ENCODE measurements at places on chromosomes 16 and 17.

DNA sequence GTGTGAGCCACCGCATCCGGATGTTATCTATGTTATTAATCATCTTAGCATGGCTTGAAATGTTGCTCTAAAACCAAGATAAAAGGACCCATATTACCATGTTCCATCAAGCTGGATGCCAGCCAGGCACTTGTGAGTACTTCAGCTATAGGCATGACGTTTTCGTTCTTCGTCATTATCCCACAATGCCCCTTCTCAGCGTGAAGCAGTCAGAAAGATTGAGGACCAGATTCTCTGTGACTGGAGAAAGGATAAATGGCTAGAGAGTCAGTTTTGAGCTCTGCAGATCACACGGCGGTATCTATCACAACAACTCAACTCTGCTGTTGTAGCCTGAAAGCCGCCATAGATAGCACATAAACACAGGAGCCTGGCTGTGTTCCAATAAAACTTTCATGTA lies 29.8 kb upstream of the LCMT1 start:
- no peak for DNase-seq

GRCh38 chr16:49269201-49269600 lies 12.4 kb downstream of the CBLN1 start:
- no peak for DNase-seq

- no peak for DNase-seq
These were observed 16.7 kb downstream of the C17orf67 start for GRCh38 chr17:56817066-56817465.

- no peak for DNase-seq
These were observed 3.5 kb upstream of the ARHGAP27 start for GRCh38 chr17:45436161-45436560.

DNA sequence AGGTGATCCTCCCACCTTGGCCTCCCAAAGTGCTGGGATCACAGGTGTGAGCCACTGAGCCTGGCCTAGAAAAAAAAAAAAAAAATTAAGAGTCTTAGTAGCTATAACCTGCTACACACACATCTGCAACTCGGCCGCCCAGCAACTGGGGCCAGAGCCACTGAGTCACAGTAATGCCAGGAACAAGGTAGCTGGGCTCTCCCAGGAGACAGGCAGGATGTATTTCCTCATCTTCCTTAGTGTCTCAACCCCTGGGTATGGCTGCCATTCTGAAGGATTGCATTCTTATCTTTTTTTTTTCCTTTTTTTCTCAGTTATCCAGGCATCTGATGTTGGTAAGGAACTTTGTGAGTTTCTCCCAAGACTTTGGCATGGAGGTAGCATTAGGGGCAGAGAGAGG lies 7.1 kb upstream of the PSMD3 start:
- DNase-seq = no peak

DNA sequence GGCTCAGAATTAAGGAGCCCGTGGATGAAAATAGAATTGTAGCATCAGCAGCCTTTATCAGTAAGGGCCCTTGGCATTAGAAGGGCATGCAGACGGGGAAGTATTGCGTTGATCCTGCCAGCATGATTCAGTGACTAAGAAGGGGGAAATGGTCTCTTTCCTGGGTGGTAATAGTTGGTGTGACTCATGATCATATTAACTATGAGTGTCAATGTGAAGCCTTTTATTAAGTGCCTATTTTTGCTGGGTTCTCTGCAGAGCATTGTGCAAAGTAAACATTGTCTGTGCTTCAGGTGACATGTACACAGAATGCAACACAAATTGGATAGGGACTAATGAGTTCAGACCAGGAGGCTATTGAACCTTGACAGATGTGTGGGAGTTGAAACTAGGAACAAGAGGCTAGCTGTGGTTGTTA lies 24.5 kb downstream of the RCVRN start:
- no peak for DNase-seq

GRCh38 chr17:65064452-65065019 lies 8.0 kb upstream of the GNA13 start:
- no peak for DNase-seq

GRCh38 chr17:27824176-27824715 lies 23.9 kb upstream of the NOS2 start:
- DNase-seq = no peak

- no peak for DNase-seq
These were observed 1.7 kb downstream of the IL4R start for GRCh38 chr16:27315333-27316037.

GRCh38 chr16:86527366-86527765 lies 17.0 kb downstream of the FOXF1 start:
- DNase-seq = no peak

DNA sequence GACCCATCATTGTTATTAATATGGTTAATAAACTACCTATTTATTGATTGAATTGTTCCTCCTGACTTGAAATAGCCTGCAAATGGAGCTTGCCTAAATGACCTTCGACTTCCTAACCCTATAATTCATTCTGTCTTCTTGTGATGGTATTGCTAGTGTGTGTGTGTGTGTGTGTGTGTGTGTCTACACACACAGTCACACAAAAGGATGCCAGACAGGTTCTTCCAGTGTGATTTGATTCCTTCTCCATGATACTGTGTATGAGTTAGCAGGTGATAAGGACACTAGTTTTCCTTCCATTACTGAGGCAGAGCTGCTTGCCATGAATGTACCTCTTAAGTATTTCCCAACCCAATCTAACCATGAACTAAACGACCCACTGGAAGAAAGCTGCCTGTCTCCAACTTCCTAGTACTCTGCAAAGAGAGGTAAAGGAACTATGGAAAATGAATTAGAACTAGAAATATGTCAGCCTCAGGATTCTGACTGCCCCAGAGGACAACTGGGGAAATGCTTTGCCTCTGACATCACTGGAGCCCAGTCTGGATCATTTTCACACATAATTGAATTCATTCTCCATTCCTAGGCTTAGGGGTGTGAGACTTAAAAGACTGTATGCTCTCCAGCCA lies 3.5 kb upstream of the CDC6 start:
- DNase-seq = no peak

GRCh38 chr16:66289986-66290385 lies 76.5 kb upstream of the CDH5 start:
- no peak for DNase-seq

DNA sequence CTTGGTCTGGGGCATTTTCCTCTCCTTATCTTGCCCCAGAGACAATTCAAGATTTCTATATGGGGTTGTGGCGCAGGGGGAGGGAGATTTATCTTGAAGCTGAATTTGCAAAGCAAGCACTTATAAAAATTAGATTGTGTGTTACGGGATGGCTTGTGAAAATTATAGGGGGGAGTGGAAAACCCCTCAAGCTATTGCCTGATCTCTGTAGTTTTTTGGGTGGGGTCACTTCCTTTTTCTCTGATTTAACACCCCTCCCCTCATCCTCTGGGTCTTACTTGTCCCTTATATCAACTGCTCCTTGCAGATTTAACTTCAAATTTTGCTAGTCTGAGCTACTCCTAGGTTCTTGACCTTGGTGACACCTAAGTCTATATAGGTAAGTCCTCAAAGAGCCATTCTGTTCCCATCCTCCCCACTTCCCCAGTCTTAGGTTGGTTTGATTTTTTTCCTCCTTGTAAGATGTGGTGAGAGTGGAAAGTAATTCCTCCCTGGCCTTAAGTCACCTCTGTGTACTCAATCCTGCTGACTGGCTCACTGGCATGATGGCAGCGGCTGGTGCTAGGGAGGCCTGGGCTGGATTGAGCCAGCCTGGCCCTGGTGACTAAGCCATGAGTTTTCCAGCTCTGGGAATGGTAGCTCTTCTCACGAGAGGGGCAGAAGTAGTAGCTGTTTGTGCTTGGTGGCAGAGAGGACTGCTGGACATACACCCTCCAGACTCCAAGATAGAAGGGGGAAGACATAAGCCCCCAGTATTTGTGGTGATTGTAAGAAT lies 2.3 kb downstream of the ARL4D start:
- peak; percentile 59 for DNase-seq

DNA sequence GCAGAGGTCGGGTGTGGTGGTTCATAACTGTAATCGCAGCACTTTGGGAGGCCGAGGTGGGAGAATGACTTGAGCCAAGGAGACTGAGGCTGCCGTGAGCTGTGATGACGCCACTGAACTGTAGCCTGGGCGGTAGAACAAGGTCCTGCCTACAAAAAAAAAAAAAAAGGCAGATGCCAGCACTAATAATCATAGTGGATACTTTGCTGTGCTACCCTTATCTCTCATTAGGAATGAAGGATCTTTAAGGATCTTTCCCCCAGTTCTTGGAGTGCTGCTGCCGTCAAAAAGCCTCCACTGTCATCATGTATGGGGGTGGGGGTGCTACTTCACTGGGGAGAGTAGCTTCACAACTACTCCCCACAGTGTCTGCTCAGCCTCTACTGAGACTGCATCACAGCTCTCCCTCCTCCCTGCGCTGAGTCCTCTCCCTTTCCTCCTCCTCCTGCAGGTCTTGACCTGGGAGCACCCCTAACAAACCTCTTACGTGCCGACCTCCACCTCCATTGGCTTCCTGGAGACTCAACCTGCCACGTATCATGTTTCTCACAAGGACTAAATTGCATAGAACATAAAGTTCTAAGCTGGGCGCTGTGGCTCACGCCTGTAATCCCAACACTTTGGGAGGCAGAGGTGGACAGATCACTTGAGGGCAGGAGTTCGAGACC lies 24.4 kb upstream of the ST6GALNAC1 start:
- DNase-seq = no peak

GRCh38 chr17:74298778-74299177 lies 24.7 kb downstream of the DNAI2 start:
- no peak for DNase-seq

DNA sequence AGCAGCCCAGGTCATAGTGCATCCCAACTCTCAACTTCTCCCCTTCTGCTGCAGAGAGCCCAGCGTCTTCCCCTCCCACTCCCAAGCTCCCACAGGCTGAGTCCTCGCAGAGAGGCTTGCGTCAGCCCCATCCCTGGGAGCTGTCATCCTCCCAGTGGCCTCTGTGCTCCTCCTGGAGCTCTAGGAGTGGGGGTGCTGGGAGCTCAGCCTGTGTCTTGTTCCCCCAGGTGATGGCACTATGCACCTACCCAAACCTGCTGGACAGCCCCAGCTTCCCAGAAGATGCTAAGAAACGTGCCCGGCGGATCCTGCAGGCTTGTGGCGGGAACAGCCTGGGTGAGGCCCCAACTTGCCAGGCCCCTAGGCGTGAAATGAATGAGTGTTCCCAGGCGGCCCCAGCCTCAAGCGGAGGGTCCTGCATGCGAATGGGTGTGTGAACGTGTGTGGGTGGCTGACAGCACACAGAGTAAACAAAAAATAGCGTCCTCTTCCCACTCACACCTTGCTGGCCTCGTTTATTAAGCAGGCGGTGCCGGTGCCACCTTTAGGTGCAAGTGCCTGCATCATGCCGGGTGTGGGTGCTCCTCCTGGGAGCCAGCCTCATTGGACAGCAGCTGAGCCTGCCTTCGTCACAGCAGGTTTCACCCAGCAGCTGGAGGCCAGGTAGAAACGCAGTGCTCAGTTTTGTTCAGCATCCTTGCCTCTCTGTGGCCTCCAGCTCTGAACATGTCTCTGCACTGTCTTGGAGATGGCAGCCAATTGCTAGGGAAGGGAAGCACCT lies 16.5 kb downstream of the GPT2 start:
- DNase-seq = no peak
